ENCODE measurements at places on chromosomes 4 and X.
A peak's percentile ranks its signal among the peaks of the same experiment; 100 is the strongest.

- DNase-seq: no peak
Measured at GRCh38 chr4:30454504-30454903, 265.7 kb upstream of the PCDH7 start.

- DNase-seq: no peak
Measured at GRCh38 chr4:185566425-185566824, 31.1 kb upstream of the PDLIM3 start.

DNA sequence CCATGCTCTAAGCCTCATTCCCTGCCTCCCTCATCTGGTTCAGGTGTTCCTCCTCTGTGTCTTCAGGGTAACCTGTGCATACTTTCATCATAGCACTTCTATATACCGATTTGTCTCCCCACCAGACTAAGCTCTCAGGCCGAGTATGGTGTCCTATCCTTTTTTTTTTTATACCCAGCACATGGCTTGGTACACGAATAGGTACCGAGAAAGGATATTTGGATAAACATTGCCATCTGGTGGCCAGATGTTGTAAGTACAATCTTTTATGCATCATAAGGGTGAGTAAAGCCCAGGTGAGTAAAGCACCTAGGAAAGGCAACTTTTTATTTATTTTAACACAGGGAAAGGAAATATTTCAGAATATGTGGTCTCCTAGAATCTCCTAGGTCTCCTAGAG, 68.4 kb downstream of the MID2 start:
- DNase-seq: peak; percentile 59

DNA sequence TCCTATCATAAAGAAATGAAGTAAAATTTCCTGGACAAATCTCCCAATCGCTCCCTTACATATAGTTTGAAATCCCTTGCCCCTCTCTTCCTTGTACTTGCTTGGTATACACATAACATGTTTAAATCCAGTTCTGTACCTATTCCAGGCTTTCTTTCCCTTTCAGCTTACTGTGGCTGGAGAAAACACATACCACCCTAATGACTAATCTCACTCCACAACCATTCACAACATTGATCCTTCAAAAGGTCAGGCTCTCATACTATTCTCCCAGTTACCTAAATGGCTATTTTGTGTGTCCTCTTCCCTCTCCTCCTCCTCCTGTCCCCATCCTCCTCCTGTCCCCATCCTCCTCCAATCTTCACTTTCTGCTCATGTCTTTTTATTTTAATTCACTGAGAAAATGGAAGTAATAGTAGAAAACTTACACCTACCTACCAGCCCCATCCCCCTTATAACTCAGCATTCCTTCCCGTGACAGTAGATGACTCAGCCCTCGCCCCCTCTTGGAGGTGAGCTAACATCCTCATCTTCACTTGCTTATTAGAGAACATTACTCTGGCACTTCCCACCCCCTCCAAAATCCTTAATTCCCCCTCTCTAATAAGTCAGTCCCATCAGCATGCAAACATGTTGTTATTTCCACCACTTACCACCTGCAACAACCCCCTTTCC, 77.5 kb downstream of the IL15 start:
- no peak for DNase-seq

DNA sequence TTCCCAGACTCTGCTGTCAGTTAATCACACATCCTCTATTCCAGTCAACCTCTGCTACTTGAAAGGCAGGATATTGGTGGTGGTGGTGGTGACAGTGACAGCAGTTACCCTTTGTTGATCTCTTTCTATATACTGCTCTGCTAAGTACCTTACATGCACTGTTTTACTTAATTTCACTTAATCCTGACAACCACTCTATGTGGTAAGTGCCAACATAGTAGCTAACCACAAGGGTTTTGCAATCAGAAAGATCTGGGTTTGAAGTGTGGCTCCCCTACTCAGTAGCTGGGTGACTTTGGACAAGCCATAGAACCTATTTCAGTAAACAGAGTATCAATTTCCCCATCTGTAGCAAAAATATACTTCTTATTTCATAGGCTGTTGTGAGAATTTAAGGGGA, 24.2 kb upstream of the F9 start:
- no peak for DNase-seq

DNA sequence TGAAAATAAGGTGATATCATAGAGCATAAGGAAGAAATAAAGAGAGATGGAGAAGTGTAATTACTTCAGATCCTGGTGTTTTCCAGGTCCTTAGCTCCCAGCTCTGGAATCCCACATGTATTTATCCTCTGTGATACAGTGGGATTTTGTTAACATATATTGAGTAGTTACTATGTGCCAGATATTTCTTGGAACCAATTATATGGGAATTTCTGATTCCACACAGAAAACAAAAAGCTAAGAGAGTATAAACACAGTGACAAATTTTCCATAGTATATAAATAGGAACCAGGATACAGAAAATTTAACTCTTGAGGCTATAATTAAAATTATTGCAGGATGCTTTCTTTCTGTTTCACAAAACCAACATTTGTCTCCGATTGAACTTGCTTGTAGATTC, 1067.5 kb downstream of the PCDH7 start:
- DNase-seq: no peak

DNA sequence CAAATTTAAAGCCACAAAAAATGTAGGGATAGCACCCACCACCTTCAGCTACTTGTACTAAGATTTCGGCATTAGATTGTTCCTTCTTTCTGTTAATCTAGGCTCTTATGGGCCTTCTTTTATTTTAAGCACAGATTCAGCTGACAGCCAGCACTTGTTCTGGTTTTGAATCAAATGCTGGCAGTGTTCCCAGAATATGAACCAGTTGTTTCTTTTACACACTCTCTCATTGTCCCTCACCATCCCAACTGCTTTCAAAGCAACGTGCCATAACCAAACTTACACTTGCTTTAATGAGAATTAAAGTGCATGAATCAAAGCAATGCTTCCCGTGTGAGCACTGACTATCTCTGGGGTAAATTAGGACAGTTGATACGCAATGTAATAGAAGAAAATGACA, 744.5 kb upstream of the FAM241A start:
- DNase-seq: no peak

DNA sequence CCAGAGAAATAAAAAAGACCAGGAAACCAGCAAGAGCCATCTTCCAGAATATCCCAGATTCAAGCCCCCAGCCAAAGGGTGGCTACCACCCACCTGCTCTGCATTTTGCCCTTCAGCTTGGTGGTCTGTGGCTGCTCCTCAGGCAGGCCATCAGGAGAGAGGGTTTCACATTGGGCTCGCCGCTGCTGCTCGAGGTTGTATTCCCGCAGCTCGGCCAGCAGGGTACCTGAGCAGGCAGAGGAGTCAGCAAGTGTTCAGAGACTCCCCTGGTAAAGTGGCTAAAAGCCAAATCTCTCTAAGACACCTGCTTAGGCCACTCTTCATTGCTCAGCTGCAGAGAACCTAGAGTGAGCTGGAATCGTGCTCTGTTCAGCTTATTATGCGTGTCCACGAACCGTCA, 110.8 kb upstream of the HSD17B10 start:
- no peak for DNase-seq

GRCh38 chr4:71367546-71367945, 28.7 kb downstream of the SLC4A4 start:
- DNase-seq: no peak

DNA sequence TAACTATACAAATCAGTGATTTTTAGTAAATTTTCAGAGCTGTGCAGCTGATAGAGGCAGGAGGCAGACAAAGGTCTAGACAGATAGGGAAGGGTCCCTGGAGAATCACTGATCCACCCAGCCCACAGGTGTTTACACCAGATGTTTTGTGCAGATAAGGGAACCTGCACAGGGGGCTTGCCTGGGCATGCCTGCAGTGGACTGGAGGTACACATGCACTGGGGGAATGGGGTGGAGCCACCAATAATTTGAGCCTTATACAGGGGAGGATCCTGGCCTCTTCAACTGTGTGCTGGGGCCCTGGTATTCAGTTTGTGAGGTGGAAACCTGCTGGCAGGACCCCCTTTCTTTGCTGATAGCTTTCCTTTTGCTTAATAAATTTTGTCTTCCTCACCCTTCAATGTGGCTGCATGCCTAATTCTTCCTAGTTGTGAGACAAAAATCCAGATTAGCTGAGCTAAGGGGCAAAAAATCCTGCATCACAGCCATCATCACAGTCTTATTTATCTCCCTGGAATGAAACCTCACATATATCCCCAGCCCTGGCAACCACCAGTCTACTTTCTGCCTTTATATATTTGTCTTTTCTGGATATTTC, 102.8 kb downstream of the KDM6A start:
- no peak for DNase-seq

DNA sequence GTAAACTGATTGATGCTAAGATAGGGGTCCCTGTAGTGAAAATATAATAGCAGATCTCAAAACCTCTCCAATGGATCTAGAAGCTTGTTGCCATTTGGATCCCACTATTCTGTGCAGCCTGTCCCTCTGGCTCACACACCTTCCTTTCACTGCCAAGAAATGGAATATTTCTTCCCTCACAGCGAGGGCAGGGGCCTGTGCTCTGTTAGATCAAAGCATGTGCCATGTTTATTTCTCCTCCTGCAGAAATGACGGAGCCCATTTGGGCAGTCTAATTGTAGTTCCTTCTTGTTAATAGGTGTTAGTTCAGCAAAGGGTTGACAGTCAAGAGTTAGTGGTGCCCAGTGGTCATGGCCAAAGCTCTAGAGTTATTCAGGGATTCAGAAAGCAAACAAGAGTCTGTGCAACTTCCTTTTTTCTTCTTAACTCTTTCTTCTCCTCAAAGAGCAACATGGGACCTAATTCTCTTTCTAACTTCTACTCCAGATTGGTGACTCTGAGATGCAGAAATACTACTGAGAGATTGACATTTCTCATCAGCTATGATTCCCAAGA, 106.8 kb downstream of the STOX2 start:
- DNase-seq: no peak

- no peak for DNase-seq
Measured at GRCh38 chrX:135437867-135438733, 16.4 kb downstream of the SMIM10L2A start.

- no peak for DNase-seq
Measured at GRCh38 chr4:180682776-180683175, 1560.4 kb upstream of the TENM3 start.

DNA sequence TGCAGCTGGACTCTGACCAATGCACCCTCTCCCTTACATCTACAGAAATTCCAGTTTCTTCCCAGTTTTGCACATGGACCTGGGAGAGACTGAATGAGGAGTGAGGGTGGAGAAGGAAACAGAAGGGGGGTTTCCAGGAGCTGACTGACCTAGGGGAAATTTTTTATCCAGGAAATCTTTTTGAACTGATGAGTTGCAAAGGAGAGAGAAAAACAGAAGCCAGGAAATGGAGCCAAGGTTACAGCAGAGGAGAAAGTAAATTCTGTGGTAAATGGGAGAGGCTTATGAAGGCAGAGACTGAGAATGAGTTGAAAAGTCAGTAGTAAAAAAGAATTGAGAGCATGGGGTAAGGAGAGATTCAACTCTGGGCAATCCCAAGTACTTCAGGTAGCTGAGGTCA, 192.8 kb downstream of the SMIM20 start:
- no peak for DNase-seq

GRCh38 chr4:74444891-74445642, at the start of gene AREG:
Gene AREG (plus strand): TSS chr4:74445136. CDS start chr4:74445346, 210 bp downstream.
- DNase-seq: peak; percentile 95

DNA sequence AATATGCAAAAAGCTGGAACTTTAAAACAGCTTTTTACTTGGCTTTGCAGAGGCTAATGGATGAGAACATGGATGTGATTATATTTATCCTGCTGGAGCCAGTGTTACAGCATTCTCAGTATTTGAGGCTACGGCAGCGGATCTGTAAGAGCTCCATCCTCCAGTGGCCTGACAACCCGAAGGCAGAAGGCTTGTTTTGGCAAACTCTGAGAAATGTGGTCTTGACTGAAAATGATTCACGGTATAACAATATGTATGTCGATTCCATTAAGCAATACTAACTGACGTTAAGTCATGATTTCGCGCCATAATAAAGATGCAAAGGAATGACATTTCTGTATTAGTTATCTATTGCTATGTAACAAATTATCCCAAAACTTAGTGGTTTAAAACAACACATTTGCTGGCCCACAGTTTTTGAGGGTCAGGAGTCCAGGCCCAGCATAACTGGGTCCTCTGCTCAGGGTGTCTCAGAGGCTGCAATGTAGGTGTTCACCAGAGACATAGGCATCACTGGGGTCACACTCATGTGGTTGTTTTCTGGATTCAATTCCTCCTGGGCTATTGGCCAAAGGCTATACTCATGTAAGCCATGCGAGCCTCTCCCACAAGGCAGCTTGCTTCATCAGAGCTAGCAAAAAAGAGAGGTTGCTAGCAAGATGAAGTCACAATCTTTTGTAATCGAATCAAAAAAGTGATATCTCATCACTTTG, 15.6 kb downstream of the TLR8 start:
- no peak for DNase-seq

- DNase-seq: no peak
Measured at GRCh38 chr4:82851885-82852750, 38.8 kb downstream of the SEC31A start.

All from CD4-positive, alpha-beta T cell treated with Interleukin-1 beta for 1 hour (primary cell).